ENCODE measurements at places on chromosomes 1 and 21. TPM values are rescaled to one million over a fixed set of nuclear protein-coding genes. Genes with fewer than 3 reads are reported as not detected.

Gene SLC39A1
- 119 TPM for total RNA-seq

Gene VTCN1
- 1.2 TPM for total RNA-seq

Gene CASQ1
- total RNA-seq = not detected

- no peak for DNase-seq
These were observed 419.9 kb downstream of the PTPRU start for GRCh38 chr1:29655945-29656850.

Gene SLC9C2
- 1.5 TPM for total RNA-seq

Measured in upper lobe of left lung (tissue), 6 donors.